ENCODE measurements at places on chromosomes 5 and 9. TPM values are rescaled to one million over a fixed set of nuclear protein-coding genes. Genes with fewer than 3 reads are reported as not detected.
A peak's percentile ranks its signal among the peaks of the same experiment; 100 is the strongest.

Gene SGCD
- total RNA-seq: 18.9 TPM

DNA sequence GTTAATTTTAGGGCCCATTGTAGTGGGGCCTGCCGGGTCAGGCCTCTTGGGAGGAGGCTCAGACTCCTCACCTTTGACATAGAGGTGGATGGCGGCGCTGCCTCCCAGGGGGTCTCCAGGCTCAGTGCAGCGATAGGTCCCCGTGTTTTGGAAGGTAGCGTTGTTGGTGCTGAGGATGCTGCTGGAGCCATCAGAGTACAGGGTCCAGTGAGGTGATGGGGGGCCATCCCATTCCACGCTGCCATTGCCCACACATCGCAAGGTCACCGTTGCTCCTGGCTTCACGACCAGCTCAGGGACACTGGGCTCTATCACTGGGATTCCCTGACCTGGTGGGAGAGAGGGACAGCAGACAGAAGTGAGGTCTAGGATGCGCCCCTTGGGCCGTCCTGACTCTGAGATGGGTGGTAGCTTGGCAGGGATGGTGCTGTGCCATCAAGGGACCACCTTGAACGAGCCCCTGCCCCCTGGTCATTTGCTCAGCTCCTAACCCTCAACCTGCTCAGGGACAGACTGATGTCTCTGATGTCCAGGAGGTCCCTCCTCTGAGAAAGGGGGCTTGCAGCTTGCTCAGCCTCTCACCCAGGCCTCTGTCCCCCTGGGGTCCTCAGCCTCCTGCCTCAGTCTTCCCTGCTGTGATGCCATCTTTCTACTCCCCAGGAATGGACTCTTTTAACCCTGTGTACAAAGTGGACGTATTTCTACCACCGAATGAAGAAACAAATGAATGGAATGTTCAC lies 5.5 kb downstream of the CSF1R start:
- no peak for DNase-seq

GRCh38 chr9:136160995-136161610 lies 42.4 kb upstream of the TMEM250 start:
- DNase-seq: no peak

DNA sequence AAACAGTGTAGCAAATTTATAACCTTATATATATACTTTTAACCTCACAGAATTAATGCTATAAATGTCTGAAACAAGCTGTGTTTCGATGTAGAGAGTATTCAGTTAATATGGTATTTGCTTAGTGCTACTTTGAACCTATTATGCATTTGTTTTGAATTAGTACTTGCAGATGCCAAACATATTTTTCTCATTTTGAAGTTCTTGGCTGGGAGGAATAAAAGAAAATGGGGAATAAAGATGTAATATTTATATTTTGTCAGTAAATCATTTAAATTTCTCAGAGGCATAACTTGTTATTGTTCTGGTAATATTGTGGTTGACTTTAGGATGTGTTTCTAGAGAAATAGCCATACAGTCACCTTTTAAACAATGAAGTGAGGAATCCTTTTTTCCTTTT lies 175.9 kb upstream of the IZUMO3 start:
- no peak for DNase-seq

DNA sequence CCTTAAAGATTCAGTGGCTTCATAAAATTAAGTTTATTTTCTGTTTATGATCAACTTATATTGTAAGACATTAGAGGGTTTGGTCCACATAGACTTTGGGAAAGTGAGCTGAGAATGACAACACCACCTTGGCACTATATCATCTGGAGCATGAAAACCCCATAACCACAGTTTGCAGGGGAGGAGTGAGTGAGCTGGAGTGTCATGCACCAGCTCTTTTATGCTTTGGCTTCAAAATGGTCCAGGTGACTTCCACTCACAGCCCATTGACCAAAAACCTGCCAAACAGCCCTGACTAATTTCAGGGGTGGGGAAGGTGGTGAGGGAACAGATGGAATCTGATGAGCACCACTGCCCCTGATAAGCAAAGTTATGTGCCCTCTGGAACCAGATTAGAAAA lies 295.8 kb downstream of the DMRTA1 start:
- no peak for DNase-seq

- peak; percentile 26 for DNase-seq
Measured at GRCh38 chr5:42015681-42016080, 90.6 kb downstream of the FBXO4 start.

DNA sequence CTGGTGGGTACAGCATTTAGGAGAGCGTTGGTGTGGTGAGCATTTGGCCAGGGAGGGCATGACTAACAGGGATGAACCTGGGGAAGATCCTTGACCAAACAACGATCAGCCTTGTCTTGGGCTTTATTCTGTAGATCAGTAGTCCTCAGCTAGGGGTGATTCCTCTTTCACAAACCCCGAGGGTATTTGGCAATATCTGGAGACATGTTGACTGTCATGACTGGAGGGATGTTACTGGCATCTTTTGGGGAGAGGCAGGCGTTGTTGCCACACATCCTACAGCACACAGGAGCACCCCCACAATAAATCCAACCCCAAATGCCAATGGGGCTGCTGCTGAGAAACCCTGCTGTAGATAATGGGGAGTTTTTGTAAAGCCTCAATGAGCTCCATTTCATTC lies 43.9 kb downstream of the OSTF1 start:
- DNase-seq: no peak

Gene UGT3A2
- total RNA-seq: not detected

- no peak for DNase-seq
Measured at GRCh38 chr5:76386360-76386759, 16.7 kb upstream of the IQGAP2 start.

Gene PCDHB4
- total RNA-seq: 1.9 TPM

- DNase-seq: no peak
Measured at GRCh38 chr5:110268283-110268682, 458.2 kb downstream of the TMEM232 start.

DNA sequence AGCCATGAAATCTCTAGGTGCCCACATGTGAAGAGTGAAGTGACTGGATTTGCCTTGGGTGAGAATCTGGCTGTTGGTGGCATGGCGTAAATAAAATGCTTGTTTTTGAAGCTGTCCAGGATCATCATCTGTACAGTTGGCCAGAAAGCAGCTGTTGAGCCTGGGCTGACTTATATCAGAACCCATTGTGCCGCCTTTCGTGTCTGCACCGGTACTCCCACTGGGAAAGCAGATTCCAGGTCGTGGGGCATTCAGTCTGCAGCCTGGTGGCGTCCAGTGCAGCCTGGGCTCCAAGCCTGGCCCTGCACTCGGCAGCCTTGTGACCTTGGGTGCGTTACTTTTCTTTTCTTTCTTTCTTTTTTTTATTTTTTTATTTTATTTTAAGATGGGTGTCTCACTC lies 27.8 kb downstream of the PRRC2B start:
- DNase-seq: peak; percentile 49

Gene PDZD2
- total RNA-seq: not detected

Gene TEX53
- not detected for total RNA-seq

Gene BSPRY
- total RNA-seq: not detected

GRCh38 chr5:13987843-13988464 lies 43.5 kb upstream of the DNAH5 start:
- DNase-seq: peak; percentile 67
